ENCODE measurements at places on chromosomes 12 and 14. TPM values are rescaled to one million over a fixed set of nuclear protein-coding genes. Genes with fewer than 3 reads are reported as not detected.

The MRPS35 gene
- 75.3 TPM for polyA plus RNA-seq

The SIX1 gene
- polyA plus RNA-seq: 8.4 TPM

The RDH5 gene
- 22.2 TPM for polyA plus RNA-seq

The GALNT6 gene
- polyA plus RNA-seq: 4.5 TPM

The DPPA3 gene
- polyA plus RNA-seq: not detected

The KLRK1 gene
- 0.53 TPM for polyA plus RNA-seq

The SLC7A7 gene
- 130 TPM for polyA plus RNA-seq

The SLC4A8 gene
- polyA plus RNA-seq: 4.3 TPM

The NUP107 gene
- 70.2 TPM for polyA plus RNA-seq

The SPIC gene
- not detected for polyA plus RNA-seq

The EEA1 gene
- polyA plus RNA-seq: 16.7 TPM

The SAMD15 gene
- polyA plus RNA-seq: 8.0 TPM

The CD163L1 gene
- polyA plus RNA-seq: 2.3 TPM

The TAS2R50 gene
- 0.18 TPM for polyA plus RNA-seq

The ANO4 gene
- polyA plus RNA-seq: 1.7 TPM

The PLEKHD1 gene
- polyA plus RNA-seq: 3.8 TPM

The STXBP6 gene
- polyA plus RNA-seq: 7.1 TPM

The NR1H4 gene
- polyA plus RNA-seq: 14.2 TPM

The PPFIA2 gene
- polyA plus RNA-seq: 8.3 TPM

The NGB gene
- polyA plus RNA-seq: not detected

The LRP1-AS gene
- not detected for polyA plus RNA-seq

The DIO2 gene
- polyA plus RNA-seq: 0.35 TPM

The KRT79 gene
- not detected for polyA plus RNA-seq

The SMIM41 gene
- 0.73 TPM for polyA plus RNA-seq

The HOXC12 gene
- polyA plus RNA-seq: not detected

The TSPAN8 gene
- polyA plus RNA-seq: 35.9 TPM

The C12orf54 gene
- 0.61 TPM for polyA plus RNA-seq

The DPF3 gene
- polyA plus RNA-seq: 5.4 TPM

The SPX gene
- polyA plus RNA-seq: 14.6 TPM

The TMTC1 gene
- 20.4 TPM for polyA plus RNA-seq

The APEX1 gene
- 336 TPM for polyA plus RNA-seq

The CLEC1B gene
- polyA plus RNA-seq: 1.6 TPM

The SDR9C7 gene
- 0.07 TPM for polyA plus RNA-seq

The GPR68 gene
- 4.1 TPM for polyA plus RNA-seq

The RNASE1 gene
- 145 TPM for polyA plus RNA-seq

The NTN4 gene
- 126 TPM for polyA plus RNA-seq

The CRIP1 gene
- polyA plus RNA-seq: 36.6 TPM

The NOS1 gene
- 0.58 TPM for polyA plus RNA-seq

The MYF6 gene
- 0.20 TPM for polyA plus RNA-seq

The PTPRR gene
- 0.68 TPM for polyA plus RNA-seq

The PLCZ1 gene
- polyA plus RNA-seq: 0.90 TPM

All from renal pelvis (tissue), 12 donors.